ENCODE measurements at places on chromosomes 7 and 10. TPM values are rescaled to one million over a fixed set of nuclear protein-coding genes. Genes with fewer than 3 reads are reported as not detected.

DNA sequence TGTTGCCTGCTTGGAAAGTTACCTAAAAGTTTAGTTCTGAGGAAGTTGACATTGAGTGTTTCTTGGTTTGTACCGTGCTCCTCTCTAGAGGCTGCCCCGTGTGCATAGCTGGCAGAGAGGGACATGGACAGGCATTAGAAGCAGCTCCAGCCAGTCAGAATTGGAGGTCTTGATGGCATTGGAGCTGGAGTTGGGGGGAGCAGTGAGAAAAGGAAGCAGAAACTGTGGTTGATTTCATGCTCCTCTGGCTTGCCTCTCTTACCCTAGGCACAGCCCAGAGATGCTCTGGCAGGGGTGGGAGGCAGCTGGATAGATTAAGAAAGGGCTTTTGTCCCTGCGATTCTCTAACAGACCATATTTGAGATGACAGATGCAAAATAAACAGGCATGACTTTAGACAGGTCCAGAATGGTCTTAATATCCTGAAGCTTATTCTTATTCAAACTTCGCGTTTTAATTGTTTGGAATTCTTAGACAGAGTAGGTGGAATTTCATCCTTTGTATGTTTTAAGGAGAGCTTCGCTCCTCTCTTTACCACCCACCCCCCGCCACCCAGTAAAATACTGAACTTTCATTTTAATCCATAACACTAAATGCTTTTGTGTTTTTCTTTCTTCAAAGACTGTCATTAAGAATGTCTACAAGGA lies 73.5 kb upstream of the GLCCI1 start:
- no peak for DNase-seq

The SRGN gene
- 8.3 TPM for total RNA-seq

GRCh38 chr7:95781961-95782586 lies 9.7 kb downstream of the DYNC1I1 start:
- DNase-seq: no peak

The UNCX gene
- total RNA-seq: not detected

The AKR1C3 gene
- total RNA-seq: 4.3 TPM

DNA sequence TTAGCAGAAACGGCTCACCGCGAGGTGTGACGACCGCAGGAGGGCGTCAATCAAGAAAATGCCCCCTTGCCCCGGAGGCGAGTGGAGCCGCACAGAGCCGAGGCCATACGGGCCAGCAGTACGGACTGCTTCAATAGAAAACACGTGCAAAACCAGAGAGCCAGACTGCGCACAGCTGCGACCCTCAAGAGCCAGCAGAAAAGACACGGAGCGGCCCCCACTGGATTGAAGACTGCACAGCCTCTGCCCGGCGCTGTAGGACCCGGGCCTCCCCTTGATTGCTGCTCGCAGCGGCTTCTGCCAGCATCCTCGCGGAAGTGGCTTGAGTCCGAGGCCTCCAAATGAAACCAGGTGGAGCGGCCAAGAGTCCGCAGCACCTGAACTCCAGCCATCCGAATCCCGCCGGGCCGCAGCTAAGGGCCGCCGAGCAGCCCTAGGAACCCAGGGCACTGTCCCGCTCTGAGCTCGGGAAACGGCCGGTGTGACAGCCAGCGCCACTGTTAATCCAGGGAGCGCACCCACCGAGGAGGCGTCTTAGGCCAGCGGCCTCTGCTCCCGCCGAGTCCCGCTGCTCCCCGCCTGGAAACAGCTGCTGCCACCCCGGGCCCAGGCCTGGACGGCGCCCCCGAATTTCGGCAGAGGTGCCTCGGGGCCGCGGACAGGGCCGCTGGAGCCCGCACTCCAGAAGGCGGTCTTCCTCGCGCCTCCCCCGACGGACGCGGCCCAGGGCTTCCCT lies 660 bp upstream of the HHEX start:
- DNase-seq: no peak

The MSS51 gene
- 0.57 TPM for total RNA-seq

The UBE3C gene
- 114 TPM for total RNA-seq

The WEE2 gene
- not detected for total RNA-seq

The VPS37D gene
- 3.7 TPM for total RNA-seq

GRCh38 chr10:105192861-105193260 lies 551.8 kb downstream of the SORCS3 start:
- DNase-seq: no peak

GRCh38 chr7:6619961-6620360 lies 4.6 kb downstream of the ZNF853 start:
- no peak for DNase-seq

DNA sequence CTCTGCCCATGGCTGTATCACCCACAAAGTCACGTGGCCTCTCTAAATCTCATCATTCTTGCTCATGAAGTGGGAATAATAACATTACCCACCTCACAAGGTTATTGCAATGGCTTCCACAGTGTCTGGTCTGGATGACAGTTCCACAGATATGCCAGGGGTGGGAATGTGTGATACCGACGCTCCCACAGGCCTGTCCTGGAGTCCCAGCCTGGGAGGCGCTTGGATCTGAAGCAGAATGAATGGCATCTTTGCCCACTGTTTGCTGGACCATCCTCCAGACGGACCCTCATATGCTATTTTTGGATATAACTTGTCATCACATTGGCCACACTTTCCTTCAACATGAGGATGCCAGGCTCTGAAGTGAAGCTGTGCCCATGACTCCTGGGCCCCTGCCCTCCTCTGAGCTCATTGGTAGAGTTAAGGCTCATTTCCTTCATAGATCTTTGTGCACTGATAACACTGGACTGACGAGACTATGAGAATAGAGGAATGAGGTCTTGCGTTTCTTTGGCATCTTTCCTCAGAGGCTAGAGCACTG lies 279.8 kb upstream of the ZNF32 start:
- no peak for DNase-seq

The SVOPL gene
- 0.03 TPM for total RNA-seq

The PARD3 gene
- 29.7 TPM for total RNA-seq

GRCh38 chr7:140036224-140036962 lies 26.4 kb downstream of the PARP12 start:
- DNase-seq: peak; percentile 13

DNA sequence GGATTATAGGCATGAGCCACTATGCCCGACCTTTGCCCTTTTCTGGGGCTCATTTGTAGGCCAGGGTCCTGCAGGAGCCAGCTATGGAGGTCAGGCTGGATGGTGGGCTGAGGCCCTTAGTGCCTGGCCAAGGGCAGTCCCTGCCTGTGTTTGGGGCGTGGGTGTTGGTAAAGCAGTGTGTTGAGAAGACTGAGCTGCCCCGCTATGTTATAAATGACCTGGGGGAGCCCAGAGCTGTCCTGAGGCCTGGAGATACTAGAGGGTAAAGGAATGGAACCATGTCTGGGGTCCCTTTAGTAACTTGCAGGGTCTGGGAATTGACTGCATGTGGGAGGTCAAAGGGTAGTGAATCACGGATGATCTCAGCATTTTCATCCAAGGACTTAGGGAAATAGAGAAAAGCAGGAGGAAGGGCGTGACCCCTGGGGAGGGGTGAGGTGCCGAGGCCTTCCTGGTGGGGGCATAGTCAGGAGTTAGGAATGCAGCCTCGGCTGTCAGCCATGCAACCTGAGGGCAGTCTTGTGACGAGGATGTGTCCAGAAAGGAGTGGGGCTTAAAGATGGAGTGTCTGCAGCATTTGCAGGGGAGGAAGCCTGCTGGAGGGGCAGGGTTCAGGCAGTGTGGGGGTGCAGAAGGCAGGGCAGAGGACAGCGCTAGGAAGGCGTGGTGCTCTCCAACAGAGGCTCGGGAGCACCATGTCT lies 31.5 kb downstream of the TMEM248 start:
- peak; percentile 93 for DNase-seq

The ARF5 gene
- 155 TPM for total RNA-seq

GRCh38 chr10:28410420-28411135 lies 107.7 kb upstream of the MPP7 start:
- no peak for DNase-seq

- peak; percentile 69 for DNase-seq
Measured at GRCh38 chr7:137539111-137539715, 195.7 kb upstream of the PTN start.

- no peak for DNase-seq
Measured at GRCh38 chr7:55589905-55590304, 17.6 kb upstream of the VOPP1 start.

The SPDYE9 gene
- total RNA-seq: not detected

DNA sequence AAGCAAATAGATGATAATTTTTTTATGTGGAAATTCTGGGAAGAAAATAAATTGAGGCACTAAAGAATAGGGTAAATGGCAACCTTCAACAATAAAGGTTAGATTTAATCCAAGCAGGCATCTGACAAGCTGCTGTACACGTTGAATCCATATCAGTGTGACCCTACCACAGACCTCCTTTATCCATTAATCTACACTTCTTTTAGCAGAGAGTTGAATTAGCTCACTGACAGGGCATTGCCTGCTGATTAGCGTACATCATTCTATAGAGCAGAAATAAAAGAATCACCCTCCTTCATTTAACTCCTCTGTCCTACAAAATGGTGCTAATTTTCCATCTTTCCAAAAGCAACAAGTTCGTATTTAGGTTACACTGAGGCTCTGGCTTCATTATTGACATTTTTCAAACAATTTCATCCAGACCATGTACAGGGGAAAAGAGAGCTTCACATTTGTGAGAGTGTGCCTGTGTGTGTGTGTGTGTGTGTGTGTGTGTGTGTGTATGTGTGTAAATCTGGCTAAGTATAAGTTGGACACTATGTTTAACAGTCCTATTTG lies 356.0 kb downstream of the TFEC start:
- no peak for DNase-seq

The TMEM178B gene
- total RNA-seq: 1.3 TPM

DNA sequence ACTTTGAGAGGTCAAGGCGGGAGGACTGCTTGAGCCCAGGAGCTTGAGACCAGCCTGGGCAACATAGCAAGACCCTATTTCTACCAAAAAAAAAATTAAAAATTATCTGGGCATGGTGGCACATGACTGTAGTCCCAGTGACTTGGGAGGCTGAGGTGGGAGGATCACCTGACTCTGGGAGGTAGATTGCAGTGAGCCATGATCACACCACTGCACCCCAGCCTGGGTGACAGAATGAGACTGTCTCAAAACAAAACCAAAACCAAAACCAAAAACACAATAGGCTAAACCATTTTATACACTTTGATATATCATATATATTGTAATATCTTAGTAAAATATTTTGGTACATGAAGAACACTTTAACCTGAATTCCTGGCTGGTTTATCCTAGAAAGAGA lies 101.6 kb downstream of the RAPGEF5 start:
- no peak for DNase-seq

- DNase-seq: no peak
Measured at GRCh38 chr7:139393621-139394211, 34.0 kb downstream of the LUC7L2 start.

GRCh38 chr10:3875842-3876235 lies 90.8 kb upstream of the KLF6 start:
- no peak for DNase-seq

DNA sequence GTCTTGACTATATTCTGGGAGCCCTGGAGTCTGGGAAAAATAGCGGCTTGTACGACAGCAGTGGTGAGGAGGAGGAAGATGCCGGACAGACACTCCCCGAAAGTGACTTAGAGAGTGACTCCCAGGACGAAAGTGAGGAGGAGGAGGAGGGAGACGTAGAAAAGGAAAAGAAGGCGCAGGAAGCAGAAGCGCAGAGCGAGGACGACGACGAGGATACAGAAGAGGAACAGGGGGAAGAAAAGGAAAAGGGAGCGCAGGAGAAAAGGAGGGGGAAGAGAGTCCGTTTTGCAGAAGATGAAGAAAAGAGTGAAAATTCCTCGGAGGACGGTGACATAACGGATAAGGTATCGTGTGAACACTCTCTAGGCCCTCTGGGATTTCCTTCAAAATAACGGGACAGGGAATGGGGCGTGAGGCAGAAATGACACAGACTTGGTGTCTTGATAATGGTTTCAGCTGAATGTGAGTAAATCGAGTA lies 908 bp downstream of the NOM1 start:
- DNase-seq: no peak

The TNRC18 gene
- 31.5 TPM for total RNA-seq

GRCh38 chr10:11823122-11823988 lies at the start of gene PROSER2:
Gene PROSER2, plus strand, starts transcription at chr10:11823356. Its CDS starts 28,722 bp downstream, at chr10:11852078.
- peak; percentile 73 for DNase-seq

- DNase-seq: no peak
Measured at GRCh38 chr10:120963594-120964220, 112.5 kb downstream of the WDR11 start.

DNA sequence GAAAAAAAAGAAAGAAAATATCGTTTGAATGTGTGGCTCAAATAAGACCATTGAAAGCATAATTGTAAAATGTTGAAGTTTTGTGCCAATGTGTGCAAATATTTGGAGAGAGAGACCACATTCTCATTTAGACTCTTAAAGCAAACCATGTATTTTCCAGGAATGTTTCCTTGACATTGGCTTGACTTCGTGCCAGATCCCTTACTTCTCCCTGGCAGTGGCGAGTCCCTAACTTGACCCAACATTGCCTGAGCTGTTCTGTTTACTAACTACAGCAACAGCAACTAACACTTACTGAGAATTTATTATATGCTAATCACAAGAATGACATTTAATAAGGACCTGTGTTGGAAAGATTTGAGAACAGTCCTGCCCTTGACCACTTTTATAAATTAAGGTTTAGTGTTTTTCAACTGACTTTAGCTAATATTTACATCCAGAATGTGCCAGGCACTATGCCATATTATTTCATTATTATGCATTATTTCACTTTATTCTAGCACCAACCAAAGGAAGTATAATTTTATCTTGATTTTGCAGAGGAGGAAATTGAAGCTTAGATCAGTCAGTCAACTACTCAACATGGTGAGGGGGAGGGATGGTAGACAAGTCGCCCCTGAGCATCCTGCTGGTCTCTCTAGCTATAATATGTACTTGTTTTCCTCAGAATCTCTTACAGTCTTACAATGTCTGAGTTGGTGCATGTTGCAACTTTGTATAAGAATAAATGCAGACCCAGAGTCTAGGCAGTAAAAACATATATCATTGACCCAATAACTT lies 29.7 kb downstream of the ZNF467 start:
- DNase-seq: no peak

DNA sequence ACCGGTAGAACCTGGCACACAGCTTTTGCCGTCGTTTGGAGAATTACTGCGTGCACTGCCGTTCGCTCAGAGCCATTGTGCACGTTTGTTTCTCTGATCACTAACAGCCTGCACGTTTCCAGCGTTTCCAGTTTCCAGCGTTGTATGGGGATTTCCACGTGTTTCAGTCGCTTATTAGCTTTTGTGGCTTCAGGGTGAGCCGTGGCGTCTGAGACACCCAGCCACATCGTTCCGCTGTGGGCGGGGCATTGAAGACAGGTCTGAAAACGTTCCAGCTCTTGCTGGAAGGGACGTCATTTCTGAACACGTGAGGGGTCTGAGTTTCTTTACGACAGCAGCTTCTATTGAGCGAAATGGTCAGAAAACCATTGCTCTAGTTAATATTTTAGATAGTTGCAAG lies 164.8 kb downstream of the DNAJB6 start:
- no peak for DNase-seq

DNA sequence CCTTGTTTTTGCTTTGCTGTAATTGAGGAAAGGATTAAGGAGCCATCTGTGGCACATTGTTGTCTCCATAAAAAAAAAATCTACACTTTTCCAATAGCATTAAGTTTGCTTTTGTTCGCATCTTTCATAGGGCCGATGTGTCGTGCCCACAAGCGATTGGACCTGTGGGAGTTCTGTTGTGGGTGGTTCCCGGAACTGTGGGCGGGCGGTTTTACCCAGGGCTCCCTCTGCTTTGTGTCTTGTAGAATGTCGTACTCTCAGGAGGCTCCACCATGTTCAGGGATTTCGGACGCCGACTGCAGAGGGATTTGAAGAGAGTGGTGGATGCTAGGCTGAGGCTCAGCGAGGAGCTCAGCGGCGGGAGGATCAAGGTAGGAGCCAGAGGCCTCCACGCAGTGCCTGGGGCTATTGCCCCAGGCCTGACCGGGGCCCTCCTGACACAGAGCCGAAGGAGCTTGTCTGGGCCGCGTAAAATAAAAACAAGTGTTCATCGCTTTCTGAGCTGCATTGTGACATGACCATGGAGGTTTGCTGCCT lies 92.4 kb downstream of the ACTR3B start:
- DNase-seq: no peak

The RELN gene
- total RNA-seq: 2.4 TPM
